ENCODE measurements at places on chromosomes 2 and 18.

- DNase-seq = no peak
These were observed 570.2 kb upstream of the TNP1 start for GRCh38 chr2:217429981-217430500.

- no peak for DNase-seq
These were observed 5.0 kb upstream of the ATP9B start for GRCh38 chr18:79064228-79064627.

- DNase-seq = no peak
These were observed 62.9 kb downstream of the ARHGAP15 start for GRCh38 chr2:143192106-143192505.

DNA sequence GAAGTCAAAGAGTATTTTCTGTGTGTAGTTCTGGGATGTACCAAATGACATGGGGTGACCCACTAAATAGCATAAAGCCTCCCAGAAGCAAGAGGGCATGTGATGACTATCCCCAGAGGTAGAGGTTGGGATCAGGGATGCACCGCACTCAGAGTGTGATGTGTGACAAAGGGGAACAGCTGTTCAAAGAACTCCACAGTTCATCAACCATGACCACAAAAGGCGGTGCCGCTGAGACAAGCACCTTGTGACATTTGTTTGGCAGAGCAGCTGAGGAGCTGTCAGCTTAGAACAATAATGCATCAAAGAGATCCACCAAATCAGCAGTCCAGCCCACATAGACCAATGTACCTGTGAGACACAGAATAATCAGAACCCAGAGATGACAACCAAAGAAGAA is 81.3 kb downstream of the VWC2L start:
- no peak for DNase-seq

Data from naive thymus-derived CD8-positive, alpha-beta T cell (primary cell).